ENCODE measurements at places on chromosomes 1 and 21.

- DNase-seq: no peak
Observed at GRCh38 chr1:64484651-64485050, 14.7 kb downstream of the CACHD1 start.

DNA sequence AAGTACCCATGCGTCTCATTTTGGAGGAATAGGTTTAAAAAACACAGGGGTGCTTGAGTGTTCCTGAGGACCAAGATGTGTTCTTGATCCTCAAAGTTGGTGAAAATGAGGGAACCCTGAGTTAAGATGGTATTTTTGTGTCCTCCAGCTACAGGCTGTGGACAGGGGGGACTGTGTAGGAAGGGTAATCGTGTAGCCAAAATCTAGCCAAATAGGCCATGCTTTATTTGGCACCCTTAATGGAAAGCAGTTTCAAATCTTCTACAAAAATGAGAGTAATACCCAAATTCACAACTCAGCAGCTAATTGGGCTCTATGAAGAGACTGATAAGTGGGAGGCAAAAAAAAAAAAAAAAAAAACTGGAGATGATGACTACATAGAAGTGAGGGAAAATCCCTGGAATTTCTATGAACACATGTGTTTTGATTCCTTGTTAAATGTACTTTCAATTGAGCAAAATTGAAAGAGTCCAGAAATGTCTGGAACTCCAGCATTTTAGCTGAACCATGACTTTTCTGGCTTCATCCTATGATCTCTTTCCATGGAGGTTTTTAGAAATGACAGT lies 470 bp downstream of the HSD11B1 start:
- DNase-seq: no peak

DNA sequence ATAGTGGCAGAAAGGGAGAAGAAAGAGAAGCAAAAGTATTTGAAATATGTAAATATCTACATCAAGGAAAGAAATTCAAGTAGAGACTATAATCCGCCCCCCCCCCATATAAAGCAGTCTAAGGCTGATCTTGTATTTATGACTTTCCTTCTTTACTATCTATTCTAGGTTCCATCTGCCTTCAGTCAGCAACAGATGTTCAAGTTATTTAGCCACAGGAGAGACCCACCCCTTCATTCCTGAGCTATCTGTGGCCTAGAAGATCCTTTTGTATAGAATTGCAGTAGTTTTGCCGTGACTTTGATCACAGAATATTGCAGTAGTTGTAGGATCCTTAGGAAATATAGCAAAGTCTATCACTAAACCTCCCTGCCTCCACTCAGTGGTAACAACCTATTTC lies 10.7 kb upstream of the BSDC1 start:
- no peak for DNase-seq

DNA sequence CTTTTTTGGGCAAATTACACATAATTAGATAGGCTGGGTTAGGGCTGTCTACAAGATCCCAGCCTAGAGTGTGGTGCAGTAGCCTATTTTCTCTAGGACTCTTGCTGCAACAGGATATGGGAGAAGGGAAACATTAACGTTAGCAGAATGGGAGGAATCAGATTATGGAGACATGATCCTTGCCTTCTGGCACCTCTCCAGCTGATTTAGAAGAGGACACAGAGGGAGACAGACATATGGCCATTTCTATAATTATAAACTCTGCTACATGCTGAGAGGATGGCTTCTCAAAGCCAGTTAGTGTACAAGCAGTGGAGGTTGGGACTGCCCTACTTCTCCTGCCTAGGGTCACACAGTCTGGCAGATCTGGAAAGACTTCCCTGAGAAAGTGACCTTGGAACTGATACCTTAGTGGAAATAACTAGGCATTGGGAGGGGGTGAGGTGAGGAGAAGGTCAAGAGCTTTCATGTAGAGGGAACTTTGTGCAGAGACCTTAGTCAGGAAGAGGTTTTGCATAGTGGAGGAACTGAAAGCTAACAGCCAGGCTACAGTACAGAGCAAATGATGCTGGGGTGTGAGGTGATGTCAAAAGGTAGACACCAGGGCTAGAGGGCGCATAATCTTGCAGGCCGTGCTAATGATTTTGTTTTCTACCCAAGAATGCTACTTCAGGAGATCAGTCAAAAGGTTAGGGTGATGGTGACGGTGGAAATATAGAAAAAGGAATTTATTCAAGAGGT lies 1.2 kb upstream of the CD1D start:
- DNase-seq: no peak

DNA sequence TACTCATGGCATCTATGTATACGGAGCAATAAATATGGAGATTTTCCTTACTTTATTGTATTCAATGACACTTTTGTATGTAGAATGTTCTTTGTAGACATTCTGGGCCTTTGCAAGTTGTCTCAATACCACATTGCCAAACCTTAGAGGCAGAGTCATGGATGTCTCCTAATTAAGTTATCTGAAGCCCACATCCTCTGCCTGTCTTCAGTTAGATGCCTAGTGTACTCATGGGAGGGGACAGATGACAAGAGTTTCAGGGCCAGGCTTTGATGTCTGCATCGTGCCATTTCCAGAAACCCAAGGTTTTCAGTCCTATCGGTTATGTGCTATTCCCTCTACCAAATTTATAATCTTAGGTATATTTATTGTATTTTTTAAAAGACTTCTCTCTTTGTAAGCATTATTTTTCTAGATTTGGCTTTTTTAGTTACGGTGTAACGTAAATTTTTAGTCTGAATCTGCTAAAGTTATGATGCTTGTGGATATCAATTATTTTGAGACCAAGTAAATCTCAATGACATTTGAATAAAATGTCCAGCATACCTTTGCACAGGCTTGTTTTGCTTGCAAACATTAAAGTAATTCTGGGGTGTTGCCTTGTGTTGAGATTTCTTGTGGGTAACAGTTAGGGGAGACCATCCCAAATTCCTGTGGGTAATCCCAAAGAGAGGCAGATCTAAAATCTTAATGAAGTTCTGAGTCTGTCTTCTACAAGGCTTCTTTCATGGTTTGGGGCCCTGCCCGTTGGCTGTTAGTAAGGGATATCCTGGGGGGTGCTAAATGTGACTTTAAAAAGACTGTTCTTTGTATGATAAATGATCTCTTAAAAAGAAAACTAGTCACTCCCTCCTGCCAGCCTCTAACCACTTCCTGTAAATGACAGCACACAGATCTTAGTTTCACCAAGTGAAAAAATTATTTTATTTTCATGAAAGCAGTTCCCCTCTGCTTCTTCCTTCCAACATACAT lies 8.0 kb upstream of the MACF1 start:
- DNase-seq: no peak

DNA sequence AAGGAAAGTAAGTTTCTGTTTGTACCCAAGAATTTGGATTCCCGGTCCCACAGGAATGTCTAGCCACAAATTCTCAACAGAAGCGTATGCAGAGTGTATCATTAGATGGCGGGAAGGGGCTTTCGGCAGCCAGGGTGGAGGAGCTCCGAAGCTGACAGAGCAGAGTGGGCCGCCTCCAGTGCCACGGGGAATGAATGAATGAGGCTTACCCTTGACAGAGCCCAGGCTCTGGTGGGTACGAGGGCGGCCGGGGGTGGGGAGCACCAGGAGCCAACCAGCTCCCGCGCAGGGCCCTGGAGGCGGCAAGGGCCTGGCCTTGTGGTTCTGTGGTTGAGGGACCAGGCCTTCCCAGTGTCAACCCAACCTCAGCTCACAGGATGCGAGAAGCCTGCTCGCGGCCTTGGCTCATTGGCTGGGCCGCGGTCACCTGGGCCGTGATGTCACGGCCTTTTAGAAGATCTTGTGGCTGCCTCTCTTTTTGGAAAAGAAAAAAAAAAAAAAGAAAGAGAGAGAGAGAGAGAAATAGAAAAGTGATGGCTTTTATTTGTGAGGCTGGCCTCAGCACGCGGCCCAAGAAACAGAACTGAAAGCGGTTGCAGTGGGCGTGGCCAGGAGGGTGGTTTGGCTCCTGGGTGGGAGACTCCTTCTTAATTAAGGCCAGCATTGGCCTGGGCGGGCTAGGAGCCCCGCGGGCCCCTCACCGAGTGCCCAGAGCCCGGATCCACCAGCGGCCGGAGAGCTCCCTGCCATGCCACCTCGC lies 34.9 kb upstream of the RUNX3 start:
- DNase-seq: peak; percentile 95
